ENCODE measurements at places on chromosomes 4 and X.
A peak's percentile ranks its signal among the peaks of the same experiment; 100 is the strongest.

- no peaks in the 10 kb centered on the region for H3K36me3 ChIP-seq
- DNase-seq = peak; percentile 27
- H3K27ac ChIP-seq = no peak overlapping the region
- peak overlapping the region; percentile 58 for H3K4me3 ChIP-seq
- H3K27me3 ChIP-seq = no peaks in the 10 kb centered on the region
Measured at GRCh38 chrX:55057675-55058249, 17.1 kb upstream of the PAGE2B start.

- H3K27me3 ChIP-seq = no peaks in the 10 kb centered on the region
- no peak for DNase-seq
- no peak overlapping the region for H3K4me3 ChIP-seq
- H3K27ac ChIP-seq = no peak overlapping the region
- H3K4me1 ChIP-seq = no peaks in the 10 kb centered on the region
Measured at GRCh38 chr4:33111117-33111516, 2390.9 kb downstream of the PCDH7 start.

- peaks cover 16% of the 10 kb centered on the region for H3K36me3 ChIP-seq
- H3K4me3 ChIP-seq = no peak overlapping the region
- no peak overlapping the region for H3K27ac ChIP-seq
- no peak for DNase-seq
Measured at GRCh38 chrX:332916-333610, 14.5 kb upstream of the GTPBP6 start.

GRCh38 chr4:26386386-26386785 lies 65.6 kb downstream of the RBPJ start:
- no peak for DNase-seq
- H3K4me1 ChIP-seq = peaks cover 19% of the 10 kb centered on the region

DNA sequence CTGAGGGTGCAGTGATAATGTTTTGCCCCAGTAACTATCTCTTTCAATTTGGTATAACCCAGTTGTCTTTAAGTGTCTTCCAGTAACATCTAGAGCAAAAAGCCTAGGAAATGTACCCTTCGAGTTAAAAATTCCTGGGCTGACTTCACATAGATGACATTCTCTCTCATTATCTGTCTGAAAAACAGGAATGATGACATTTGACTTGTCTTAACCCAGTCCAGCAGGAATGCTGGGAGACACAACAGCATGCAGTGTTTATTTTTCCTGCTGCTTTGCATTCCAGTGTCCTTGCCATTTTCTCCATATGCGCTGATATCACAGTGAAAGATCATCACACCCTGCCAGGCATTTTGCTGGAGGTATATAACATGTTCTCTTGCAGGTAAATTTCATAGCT lies 130.0 kb downstream of the SOWAHB start:
- peaks cover 5% of the 10 kb centered on the region for H3K4me1 ChIP-seq
- H3K27ac ChIP-seq = no peak overlapping the region
- no peaks in the 10 kb centered on the region for H3K36me3 ChIP-seq
- no peak overlapping the region for H3K4me3 ChIP-seq

GRCh38 chr4:107692202-107692601 lies 27.8 kb downstream of the PAPSS1 start:
- DNase-seq = no peak
- no peak overlapping the region for H3K4me3 ChIP-seq
- H3K27me3 ChIP-seq = no peaks in the 10 kb centered on the region
- H3K27ac ChIP-seq = no peak overlapping the region
- peaks cover 19% of the 10 kb centered on the region for H3K36me3 ChIP-seq
- H3K4me1 ChIP-seq = peaks cover 7% of the 10 kb centered on the region

DNA sequence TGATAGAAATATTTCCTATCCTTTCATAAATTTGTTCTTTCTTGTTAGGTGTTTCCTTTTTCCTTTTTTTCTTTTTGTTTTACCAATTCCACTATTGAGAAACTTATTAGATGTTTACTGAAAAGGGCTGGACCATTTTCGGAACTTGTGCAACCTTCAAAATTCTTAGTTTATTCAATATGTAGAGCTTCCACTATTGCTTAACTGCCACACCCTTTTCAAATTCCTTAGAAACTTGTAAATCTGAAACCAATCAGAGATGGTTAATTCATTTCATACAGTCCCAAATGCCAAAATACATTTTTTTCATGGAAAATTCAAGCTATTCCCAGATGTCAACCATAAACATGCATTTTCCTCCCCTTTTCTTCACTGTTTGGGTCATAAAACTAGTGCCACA lies 66.1 kb upstream of the SLC39A8 start:
- H3K4me1 ChIP-seq = no peaks in the 10 kb centered on the region
- no peak for DNase-seq
- no peak overlapping the region for H3K4me3 ChIP-seq
- no peaks in the 10 kb centered on the region for H3K36me3 ChIP-seq
- no peak overlapping the region for H3K27ac ChIP-seq
- peaks cover 6% of the 10 kb centered on the region for H3K27me3 ChIP-seq

DNA sequence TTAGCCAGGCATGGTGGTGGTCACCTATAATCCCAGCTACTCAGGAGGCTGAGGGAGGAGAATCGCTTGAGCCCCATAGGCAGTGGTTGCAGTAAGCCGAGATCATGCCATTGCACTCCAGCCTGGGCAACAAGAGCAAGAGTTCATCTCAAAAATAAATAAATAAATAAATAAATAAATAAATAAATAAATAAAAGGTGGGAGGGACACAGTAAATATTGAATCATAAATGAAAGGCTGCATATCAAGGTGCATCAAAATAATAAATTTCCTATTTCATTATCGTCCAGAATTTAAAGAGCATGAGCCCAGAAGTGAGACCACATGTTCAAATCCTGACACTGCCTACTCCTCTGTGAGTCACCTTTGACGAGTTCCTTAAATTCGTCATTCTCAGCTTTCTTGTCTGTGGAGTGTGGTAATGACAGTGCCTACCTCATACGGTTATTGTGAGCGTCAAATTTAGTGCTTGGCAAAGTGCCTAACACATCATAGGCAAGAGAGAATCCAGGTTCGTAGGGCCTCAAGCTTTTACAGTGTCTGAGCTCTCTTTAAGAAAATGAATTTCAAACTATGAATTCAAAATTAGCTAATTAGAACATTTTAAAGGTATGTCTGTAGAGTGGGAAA lies 49.9 kb downstream of the IL15 start:
- H3K27ac ChIP-seq = no peak overlapping the region
- no peak overlapping the region for H3K4me3 ChIP-seq
- no peak for DNase-seq
- no peaks in the 10 kb centered on the region for H3K36me3 ChIP-seq
- H3K4me1 ChIP-seq = no peaks in the 10 kb centered on the region

- no peaks in the 10 kb centered on the region for H3K27me3 ChIP-seq
- no peaks in the 10 kb centered on the region for H3K36me3 ChIP-seq
- no peak for DNase-seq
- H3K27ac ChIP-seq = no peak overlapping the region
Measured at GRCh38 chr4:167144605-167145004, 89.7 kb downstream of the SPOCK3 start.

- peaks cover 21% of the 10 kb centered on the region for H3K36me3 ChIP-seq
- no peak overlapping the region for H3K4me3 ChIP-seq
- DNase-seq = no peak
- H3K27me3 ChIP-seq = no peaks in the 10 kb centered on the region
- no peak overlapping the region for H3K27ac ChIP-seq
Measured at GRCh38 chr4:113582737-113583136, 178.8 kb downstream of the CAMK2D start.

- no peak overlapping the region for H3K4me3 ChIP-seq
- H3K4me1 ChIP-seq = peaks cover 2% of the 10 kb centered on the region
- H3K27me3 ChIP-seq = no peaks in the 10 kb centered on the region
Measured at GRCh38 chr4:1625600-1626138, 58.4 kb downstream of the FAM53A start.

GRCh38 chrX:50888884-50889283 lies 21.7 kb upstream of the BMP15 start:
- DNase-seq = no peak
- no peaks in the 10 kb centered on the region for H3K27me3 ChIP-seq
- H3K27ac ChIP-seq = no peak overlapping the region
- H3K4me1 ChIP-seq = no peaks in the 10 kb centered on the region
- no peaks in the 10 kb centered on the region for H3K36me3 ChIP-seq

GRCh38 chr4:59987289-59987688 lies 1212.8 kb upstream of the ADGRL3 start:
- H3K27me3 ChIP-seq = no peaks in the 10 kb centered on the region
- H3K36me3 ChIP-seq = no peaks in the 10 kb centered on the region
- no peak for DNase-seq

DNA sequence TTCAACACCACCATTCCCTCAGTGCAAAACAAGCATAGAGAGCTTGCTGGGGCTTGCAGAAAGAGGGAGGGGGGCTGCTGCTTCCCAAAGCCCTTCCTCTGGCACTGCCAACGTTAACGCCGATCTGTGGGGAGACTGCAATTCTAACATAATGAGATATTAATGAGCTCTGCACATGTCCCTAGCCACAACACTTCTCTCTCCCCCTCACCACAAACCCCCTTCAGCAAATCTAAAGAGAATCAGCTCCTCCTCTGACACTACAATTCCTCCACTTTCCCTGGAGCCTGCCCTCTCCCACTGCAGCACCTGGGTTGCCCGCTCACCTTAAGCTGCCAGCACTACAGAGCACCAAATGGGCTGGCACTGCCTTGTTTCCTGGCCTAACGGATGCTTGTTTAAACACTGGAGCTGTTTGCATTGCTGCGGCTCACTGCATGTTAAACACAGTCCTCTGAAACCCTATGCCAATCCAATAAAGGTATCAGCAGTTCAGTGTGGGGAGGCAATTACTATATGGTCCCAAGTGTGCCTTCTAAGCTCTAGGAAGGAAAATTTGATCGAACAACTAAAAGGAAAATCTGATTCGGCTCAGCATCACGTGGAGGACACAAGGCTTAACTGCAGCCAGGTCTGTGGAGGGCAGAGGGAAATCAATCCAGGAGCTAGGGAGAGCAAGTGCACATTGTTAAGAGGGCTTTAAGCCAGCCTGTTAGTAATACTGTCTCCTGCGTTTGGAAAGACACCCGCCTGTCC lies 232.4 kb downstream of the MAML3 start:
- no peaks in the 10 kb centered on the region for H3K36me3 ChIP-seq
- DNase-seq = no peak
- H3K4me3 ChIP-seq = no peak overlapping the region
- H3K27me3 ChIP-seq = peaks cover 5% of the 10 kb centered on the region

Data from activated CD4-positive, alpha-beta T cell treated with anti-CD3 and anti-CD28 coated beads, Interleukin-2, amount 10 ng/mL, durations not matched to agents 7 days and 5 days (primary cell).